ENCODE measurements at places on chromosomes 6 and 20. TPM values are rescaled to one million over a fixed set of nuclear protein-coding genes. Genes with fewer than 3 reads are reported as not detected.

DNA sequence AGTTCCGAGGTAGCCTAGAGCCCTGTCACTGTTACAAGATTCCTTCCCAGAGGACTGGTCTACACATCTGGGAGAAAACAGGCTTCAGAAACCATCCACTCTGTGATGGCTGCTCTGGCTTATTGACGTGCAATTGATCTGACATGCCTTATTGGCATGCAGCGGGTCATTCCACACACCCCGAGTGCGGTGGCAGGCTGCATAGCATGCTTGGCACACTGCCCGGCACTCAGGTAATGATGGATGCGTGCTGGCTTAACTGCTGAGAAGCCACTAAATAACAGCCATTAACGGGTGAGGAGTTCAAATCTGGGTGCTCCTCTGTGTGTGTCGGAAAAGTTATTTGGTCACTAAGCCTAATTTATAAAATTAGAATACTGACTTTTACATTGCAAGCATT lies 67.9 kb upstream of the CDH4 start:
- no peak for DNase-seq

DNA sequence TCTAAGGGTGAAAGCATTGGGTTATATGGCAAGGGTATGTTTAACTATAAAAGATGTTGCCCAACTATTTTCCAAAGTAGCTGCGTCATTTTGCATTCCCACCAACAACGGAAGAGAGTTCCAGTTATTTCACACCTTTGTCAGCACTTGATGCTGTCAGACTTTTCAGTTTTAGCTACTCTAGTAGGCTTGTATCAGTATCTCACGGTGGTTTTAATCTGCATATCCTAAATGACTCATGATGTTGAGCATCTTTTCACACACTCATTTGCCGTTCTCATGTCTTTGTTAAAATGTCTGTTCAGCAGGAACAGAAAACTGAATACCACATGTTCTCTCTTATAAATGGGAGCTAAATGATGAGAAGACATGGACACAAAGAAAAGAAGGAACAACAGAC lies 122.3 kb downstream of the RNASET2 start:
- no peak for DNase-seq

DNA sequence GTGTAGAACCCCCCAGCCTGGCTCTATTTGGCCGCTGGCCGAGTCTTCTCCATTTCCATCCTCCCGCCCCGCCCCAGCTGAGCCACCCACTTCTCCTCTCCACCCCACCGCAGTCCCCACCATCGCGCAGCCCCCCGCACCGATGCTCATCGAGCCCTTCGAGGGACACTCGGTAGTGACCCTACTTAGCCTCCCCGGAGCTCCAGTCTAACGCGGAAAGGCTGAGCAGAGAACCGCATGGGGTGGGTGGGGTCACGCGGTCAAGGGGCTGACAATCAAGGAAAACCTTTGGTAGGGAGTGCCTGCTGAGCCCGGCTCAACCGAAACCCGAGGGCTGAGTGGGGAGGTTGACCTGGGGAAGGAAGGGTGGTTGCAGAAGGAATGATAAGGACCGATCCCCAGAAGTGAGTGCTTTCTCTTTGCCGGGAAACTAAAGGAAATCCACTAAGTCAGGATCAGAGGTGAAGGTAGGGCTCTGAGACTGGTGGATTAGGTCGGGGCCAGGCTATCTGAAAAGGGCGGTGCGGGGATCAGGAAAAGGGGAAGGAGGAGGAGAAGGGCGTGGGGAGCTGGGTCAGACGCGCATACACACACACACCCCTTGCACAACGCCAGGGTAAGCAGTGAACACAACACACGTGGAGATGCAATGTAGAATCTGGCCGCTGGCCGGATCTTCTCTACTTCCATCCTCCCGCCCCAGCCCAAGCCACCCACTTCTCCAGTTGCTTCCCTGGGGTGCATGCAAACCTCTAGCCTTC lies 49.8 kb downstream of the CPXM1 start:
- DNase-seq, result peak; percentile 48

- DNase-seq, result peak; percentile 74
Measured at GRCh38 chr6:130161683-130162404, 60.9 kb downstream of the SAMD3 start.

DNA sequence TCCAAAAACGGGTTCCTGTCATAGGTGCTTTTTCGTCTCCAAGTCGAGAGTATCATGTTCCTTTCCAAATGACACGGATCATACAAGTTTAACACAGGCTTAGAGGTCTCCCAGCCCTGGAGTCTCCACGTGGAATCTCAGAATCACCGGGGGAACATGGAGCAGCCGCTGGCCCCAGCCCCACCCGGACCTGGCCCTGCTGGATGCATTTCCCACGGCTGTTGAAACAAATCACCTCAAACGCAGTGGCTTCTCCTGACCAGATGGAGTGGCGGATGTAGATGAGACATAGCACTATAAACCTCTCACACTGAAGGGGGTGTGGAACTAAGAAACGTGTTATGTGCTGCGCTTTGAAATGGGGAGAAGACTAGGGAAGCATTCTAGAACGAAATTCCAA lies 70.0 kb upstream of the FRMD1 start:
- no peak for DNase-seq

DNA sequence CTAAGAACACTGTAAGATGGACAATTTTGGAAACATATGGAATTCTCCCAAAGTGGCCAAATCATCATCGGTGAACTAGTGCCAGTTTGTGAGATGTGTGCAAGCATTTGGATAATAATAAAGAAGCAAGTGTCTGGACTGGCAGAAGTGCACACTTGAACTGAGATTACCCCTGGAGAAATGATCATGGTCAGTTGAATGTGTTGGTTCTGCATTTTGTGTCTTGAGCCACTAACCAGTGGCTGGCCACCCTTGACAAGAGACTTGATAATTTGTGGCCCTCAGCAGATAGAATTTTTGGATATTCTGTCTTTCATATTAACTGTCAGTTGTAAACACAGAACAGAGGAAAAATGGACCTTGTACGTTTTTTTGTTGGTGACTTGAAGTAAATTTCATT lies 37.4 kb downstream of the CITED2 start:
- no peak for DNase-seq

- no peak for DNase-seq
Measured at GRCh38 chr20:24908642-24909041, 40.4 kb upstream of the CST7 start.

DNA sequence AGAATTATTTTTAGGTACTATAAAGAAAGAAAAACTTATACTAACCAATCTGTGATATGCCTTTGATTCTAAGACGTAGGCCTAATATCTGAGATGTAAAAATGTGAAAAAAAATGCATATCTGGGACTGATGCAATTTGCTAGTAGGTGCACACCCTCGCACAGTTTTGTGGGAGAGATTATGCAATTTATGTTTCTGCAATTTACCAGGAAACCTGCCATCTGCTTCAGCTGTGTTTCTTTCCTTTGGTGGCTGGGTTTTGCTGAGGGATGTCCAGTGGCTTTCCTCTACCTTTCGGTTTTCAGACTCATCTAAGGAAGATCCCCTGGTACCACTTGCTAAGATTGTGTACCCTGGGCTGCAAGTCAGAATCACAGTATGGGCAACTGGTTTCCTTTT lies 186.9 kb downstream of the ZFP64 start:
- DNase-seq, result peak; percentile 79

DNA sequence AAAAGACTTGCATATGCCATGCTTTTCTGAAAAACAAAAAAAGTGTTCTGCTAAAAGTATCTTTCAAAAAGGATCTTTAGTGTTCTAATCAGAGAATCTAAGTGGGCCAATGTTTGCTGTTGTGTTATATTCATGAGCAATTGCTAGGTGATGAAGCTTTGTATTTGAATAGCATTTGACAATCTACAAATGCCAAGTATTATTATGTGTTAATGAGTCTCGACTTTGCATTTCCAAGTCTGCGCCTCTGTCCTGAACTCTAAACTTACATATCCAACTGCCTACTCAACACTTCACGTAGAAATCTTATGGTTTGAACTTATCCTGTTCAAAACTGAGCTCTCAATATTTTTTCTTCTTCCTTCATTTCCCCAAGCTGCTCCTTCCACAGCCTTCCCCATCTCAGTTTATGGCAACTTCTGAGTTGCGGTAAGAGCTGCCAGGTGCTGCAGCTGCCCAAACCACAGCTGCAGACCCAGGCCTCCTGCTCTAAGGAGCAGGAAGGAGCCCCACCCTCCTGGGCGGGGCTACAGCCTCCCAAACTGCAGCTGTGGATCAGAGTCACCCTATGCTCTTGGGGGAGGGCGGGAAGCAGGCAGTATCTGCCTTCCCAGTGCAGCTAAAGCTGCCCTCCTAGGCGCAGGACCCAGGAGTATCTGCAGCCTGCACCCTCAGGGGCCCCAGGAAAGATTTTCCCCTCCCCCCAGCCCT lies 16.7 kb upstream of the MAK start:
- no peak for DNase-seq

DNA sequence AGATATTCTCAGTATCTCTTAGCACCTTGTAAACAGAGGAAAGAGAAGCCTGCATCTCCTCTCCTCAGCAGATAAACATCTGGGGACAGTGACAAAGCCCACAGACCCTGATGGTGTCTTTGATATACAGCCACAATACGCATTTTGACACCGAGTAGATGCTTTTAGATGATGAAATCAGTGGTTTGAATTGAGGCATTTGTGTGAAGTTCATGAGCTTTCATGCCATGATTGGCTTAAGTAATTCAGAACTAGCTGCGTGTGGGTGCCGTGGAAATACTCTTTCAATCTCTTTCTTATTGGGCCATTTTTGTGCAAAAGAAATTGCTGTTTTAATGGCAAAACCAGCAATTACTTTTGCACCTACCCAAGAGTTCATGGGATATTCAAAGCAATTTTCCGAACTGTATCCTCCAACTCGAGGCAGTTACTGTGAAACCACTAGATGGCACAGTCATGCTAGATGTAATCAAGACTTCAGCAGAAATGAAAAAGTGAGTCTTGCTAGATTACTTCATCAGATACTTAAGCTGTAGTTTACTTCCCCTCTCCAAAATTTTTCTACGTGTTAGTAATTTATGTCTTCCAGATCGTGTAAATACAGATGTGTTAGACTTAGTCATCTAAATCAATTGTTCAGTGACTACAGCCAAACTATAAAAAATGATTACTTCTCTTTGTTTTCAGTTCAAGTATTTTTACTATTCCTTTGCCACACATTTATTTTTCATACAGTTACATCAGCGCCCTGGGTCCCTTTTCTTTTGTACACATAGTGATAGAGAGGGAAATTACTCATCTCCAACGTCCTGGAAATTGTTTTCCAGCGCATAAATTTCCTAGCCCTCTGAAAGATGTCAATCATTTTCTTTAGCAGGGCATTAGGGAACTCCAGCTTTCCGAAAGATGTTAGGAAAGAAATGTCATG lies 49.4 kb downstream of the IYD start:
- DNase-seq, result peak; percentile 56

DNA sequence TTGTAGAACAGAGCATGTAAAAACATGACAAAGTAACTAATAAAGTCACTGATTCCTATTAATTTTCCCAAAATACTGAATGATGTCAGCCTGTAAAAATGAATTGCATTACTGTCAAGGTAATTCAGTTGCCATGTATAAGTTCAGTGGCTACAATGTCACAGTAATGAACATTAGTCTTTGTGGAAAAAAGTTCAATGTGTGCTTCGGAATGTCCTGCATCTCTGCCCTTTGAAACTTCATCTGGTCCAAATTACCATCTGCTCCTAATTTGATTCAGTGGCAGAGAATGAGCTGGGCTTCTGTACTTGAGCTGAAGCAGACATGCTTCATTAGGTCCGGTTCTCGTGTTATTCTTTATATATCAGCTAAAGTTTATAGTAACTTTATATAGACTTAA lies 567.4 kb downstream of the COL12A1 start:
- no peak for DNase-seq

GRCh38 chr6:131660195-131660594 lies 23.1 kb downstream of the ENPP3 start:
- no peak for DNase-seq

- DNase-seq, result no peak
Measured at GRCh38 chr6:56899311-56899710, 55.6 kb upstream of the BEND6 start.

DNA sequence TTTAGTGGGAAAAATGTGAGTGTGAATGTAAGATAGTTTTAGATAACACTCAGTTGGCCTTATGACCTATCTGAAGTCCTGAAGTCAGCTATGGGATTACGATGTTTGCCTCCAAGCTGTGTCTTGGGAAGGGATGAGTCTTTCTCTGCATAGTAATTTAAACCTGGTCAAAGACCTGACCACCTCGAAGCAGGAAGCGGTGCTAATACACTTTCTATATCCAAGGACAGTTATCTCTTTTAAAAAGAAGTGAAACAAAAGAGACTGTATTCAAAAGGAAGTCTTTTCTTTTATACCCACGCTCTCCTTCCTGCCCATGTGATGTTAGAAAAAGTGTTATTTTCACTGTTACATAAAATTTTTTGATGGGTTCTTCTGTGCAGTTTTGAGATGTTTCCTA lies 94.9 kb downstream of the JARID2 start:
- DNase-seq, result no peak

DNA sequence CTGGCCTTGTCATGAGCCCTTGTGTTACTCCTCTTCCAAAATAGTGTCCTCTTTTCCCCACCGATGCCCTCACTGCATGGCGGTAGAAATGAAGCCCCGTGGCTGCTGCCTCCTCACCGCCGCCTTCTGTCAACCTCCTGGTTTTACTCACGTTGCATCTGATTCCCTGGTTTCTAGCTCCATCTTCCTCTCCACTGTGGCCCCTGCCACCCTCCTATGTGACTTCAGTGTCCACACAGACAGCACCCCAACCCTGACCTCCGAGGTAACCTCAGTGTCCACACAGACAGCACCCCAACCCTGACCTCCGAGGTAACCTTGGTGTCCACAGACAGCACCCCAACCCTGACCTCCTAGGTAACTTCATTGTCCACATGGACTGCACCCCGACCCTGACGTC lies 122.8 kb upstream of the THBS2 start:
- no peak for DNase-seq

DNA sequence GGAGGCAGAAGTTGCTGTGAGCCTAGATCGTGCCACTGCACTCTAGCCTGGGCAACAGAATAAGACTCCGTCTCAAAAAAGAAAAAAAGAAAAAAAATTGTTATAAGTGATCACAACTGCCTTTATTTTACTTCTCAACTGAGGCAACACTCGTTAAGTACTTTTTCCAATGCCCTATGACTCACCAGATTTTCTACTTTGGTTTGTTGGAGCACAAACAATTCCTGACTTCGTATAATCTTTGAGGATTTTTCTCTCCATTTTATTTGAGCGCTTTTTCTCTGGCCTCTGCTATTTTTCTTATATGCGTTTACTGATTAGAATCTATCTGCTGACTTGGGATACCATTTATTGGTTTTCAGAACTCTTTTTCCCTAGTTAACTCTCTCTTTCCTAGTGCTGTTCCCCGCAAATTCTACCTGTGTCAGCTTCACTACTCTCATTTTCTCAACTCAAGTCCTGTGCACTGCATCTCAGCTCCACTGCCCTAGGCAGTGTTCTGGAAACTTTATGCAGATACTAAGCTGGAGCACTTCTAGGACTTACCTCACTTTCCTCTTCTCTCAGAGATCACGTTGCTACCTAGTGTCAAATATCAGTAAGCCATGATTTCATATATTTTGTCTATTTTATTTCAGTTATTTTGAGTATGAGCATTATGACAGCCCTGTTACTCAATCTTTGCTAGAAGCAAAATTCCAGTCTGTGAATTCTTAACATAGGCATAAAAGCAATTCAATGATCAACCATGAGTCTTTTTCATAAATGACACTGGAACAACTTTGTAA lies 1120.1 kb upstream of the CITED2 start:
- no peak for DNase-seq

Gene MLN
- total RNA-seq, result not detected

Gene CD40
- total RNA-seq, result 28.1 TPM

Gene SLC22A16
- total RNA-seq, result 1.3 TPM

Gene SIM1
- not detected for total RNA-seq

Gene OR12D3
- not detected for total RNA-seq

Gene GSTA2
- 3.4 TPM for total RNA-seq

Gene DDR1
- total RNA-seq, result 134 TPM

Gene COL19A1
- 4.4 TPM for total RNA-seq

Gene SGK1
- 299 TPM for total RNA-seq

Gene ADGRF5
- total RNA-seq, result 206 TPM

Data from lung (tissue), 17 donors.